Common myeloid progenitor, CD34-positive (primary cell): ENCODE measurements at places on chromosomes 5 and 9.
A peak's percentile ranks its signal among the peaks of the same experiment; 100 is the strongest.

DNA sequence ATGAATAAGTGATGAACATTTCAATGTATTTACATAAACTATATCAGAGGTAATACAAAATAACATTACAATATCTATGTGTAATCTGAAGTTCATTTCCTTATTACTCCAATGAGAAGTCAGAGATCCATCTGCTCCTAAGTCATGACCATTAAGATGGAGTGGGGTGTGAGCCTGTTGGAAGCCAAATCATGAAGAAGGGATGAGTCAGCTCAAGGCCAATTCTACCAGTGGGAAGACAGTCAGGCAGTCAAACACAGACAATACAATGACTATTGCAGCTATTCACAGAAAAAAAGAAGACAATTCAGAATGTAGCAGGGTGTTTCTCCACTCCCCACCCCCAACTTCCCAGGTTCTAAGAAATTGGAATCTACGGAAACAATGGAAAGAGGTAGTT, 155.0 kb downstream of the NFIB start:
- no peak for DNase-seq

- peak; percentile 80 for DNase-seq
Observed at GRCh38 chr9:112061152-112061740, 113.9 kb downstream of the SUSD1 start.

GRCh38 chr5:127920936-127921335, 162.6 kb upstream of the SLC12A2 start:
- no peak for DNase-seq

GRCh38 chr9:70594386-70594944, 180.0 kb upstream of the KLF9 start:
- DNase-seq, result no peak

- DNase-seq, result no peak
Observed at GRCh38 chr5:175805256-175806011, 65.9 kb upstream of the CPLX2 start.

- DNase-seq, result peak; percentile 33
Observed at GRCh38 chr9:2271426-2271825, 256.3 kb downstream of the SMARCA2 start.

DNA sequence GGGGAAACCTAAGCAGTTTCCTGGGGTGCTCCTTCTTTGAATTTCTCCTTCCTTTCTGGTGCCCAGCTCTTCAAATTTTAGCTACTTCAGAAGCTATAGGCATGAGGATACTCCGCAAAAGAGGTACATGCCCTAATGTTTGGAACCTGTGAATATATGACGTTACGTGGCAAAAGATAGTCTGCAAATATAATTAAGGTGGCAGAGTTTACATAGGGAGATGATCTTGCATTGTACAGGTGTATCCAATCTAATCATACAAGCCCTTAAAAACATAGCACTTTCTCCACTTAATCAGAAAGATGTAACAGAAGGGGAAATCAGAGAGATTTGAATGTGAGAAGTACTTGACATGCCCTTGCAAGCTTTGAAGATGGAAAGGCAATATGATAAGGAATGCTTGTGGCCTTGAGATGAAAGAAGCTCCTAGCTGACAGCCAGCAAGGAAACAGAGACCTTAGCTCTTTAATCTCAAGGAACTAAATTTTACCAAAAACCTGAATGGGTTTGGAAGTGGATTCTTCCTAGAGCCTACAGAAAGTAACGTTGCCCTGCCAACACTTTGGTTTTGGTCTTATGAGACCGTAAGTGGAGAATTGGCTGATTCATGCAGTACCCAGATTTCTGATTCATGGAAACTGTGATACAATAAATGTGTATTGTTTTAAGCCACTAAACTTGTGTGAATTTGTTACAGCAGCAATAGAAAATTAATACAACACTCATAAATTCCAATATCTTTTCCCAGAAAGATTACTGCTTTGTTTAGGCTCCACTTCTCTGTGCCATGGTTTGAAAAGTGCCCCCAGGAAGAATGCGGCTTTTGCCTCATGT, 268.4 kb downstream of the FAM170A start:
- no peak for DNase-seq

- peak; percentile 82 for DNase-seq
Observed at GRCh38 chr5:141512390-141512910, 23.6 kb downstream of the PCDHGC5 start.

GRCh38 chr5:157459715-157460599, at the start of gene NIPAL4:
Gene NIPAL4, plus strand, starts transcription at chr5:157460213. Its CDS starts 108 bp downstream, at chr5:157460321.
- peak; percentile 67 for DNase-seq

DNA sequence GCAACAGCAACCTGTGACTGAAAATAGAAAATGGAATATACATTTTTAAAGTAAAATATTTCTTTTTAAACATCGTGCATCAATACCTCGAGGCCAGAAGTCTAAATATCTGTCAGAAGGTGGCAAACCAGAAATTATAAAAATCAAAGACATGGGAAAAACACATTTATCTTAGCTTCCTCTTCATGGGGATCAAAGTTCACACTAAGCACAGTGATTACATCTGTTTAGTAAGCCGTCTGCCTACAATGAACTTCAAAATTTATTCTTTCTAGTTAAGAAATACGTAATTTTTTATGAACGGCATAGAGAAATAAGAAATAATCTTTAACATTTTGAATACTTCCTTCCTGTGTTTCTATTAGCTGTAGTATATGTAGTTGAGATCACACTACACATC, 17.9 kb upstream of the SV2C start:
- no peak for DNase-seq
